ENCODE measurements at places on chromosomes 16 and 17.

DNA sequence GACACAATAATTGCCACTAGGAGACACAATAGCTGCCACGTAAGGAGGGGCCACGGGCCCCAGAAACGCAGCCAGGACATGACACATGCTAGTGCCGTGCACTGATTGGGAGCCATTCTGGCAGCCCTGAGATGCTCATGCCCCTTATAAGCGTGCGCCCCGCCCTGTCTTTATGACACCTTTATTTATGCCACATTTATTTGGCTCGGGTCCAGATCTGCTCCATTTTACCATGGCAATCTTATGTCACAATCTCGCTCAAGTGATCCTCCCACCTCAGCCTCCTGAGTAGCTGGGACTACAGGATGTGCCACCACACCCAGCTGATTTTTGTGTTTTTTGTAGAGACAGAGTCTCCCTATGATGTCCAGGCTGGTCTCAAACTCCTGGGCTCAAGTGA, 43.8 kb upstream of the NF1 start:
- DNase-seq, result no peak

GRCh38 chr17:61140081-61140786, 259.4 kb upstream of the TBX2 start:
- no peak for DNase-seq

DNA sequence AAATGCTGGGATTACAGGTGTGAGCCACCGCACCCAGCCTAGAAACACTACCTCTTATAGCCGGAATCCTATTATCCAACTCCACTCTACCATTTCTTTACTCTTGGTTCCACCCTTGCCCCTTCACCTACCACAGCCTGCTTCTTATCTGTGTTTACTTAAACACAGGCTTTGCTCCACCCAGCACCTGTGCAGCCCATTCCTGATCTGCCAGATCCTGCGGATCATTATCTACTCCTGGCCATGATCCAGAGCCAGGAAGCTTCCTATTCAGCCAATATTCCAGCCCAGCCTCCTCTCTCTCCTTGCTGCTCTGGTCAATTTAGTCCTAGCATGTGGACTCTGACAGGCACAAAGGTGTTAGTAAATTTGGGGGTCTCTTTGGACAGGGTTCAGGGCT, 98.8 kb upstream of the MED13 start:
- DNase-seq, result no peak

DNA sequence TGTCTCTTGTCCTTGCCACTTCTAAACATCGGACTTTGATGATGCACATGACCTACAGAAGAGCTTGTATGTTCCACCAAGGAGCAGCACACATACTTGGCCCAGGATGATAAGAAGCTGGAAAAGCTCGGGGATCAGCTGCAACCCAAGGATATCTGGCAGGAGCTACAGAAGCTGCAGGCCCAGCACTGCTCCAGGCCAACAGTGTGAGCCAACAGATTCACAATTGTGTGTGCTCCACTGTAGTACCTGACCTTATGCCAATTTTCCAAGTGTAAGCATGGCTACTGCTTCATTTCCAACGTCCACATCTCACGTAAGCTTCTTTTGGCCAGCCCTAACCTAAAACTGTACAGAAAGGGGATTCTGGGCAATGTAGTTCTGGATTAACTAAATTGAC, 83.4 kb downstream of the COX10 start:
- no peak for DNase-seq

DNA sequence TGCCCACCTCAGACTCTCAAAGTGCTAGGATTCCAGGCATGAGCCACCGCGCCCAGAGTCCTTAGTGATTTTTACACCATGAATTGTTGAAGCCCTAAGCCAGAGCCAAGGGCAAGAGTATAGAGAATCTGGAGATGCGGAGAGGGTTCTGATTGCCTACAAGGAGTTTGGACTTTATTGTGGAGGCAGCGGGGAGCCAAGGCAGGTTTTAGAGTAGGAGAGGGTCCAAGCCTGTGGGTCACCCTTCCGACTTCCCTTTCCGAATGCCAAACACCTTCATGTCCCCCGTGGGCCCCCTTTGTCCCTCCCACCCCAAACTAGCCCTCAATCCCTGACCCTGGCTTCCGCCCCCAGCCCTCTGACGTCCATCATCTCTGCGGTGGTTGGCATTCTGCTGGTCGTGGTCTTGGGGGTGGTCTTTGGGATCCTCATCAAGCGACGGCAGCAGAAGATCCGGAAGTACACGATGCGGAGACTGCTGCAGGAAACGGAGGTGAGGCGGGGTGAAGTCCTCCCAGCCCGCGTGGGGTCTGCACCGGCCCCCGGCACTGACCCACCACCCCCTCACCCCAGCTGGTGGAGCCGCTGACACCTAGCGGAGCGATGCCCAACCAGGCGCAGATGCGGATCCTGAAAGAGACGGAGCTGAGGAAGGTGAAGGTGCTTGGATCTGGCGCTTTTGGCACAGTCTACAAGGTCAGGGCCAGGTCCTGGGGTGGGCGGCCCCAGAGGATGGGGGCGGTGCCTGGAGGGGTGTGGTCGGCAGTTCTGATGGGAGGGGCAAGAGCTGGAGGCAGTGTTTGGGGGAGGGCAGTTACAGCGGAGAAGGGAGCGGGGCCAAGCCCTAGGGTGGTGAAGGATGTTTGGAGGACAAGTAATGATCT, 7.1 kb downstream of the MIEN1 start:
- DNase-seq, result peak; percentile 34
